Stimulated activated CD4-positive, alpha-beta T cell treated with anti-CD3 and anti-CD28 coated beads, Interleukin-1b, Interleukin-23, amount 100 ng/mL, for 48 hours (primary cell): ENCODE measurements at places on chromosomes 6 and 20.

DNA sequence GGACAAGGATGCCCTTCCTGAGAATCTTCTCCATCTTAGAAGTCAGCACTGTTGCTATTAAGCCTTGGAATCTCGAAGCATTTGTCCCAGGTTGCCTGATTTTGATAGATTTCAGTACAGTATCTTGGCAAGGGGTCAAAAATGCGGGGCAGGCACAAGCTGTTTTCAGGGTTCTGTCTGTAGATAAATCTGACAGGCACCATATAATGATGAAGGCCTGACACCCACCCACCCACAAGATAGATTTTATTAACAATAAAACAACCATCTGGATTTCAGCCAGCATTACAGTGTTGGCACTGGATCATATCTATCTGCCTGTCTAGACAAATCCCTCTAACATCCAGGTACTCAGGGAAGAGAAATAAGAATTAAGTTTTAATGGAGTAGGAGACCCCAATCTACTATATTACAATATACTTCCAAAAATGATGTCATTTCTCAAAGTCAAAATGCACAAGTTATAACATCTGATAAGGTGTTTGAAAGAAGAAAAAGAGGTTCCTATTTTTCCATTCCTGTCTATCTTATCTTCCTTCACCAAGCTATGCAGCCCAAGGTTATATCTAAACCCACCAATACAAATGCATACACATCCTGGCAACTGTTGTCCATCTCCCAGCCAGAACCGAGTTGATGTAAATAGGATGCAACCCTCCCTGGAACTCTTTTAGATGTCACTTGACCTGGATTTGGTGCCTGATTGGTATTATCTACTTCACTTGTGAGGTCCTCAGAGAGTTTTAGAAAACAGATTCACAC is 10.7 kb downstream of the NEDD9 start:
- no peak for DNase-seq

DNA sequence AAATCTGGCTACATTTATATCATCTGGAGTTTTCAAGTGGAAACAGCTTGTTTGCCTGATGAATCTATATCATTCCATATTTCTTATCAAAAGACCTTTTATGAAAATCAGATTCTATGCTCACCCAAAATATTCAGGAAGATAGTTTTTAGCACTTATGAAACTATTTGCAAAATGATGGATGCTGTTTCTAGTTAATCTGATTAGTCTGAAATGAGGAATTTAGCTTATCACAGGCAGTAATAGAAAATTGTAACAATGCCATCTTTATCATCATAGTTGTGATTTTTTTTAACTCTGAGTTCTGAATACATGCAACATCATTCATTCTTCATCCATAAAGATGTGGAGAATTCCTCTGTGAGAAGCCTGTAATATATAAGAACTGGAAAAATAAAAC is 229.7 kb downstream of the PLCB1 start:
- DNase-seq: no peak

DNA sequence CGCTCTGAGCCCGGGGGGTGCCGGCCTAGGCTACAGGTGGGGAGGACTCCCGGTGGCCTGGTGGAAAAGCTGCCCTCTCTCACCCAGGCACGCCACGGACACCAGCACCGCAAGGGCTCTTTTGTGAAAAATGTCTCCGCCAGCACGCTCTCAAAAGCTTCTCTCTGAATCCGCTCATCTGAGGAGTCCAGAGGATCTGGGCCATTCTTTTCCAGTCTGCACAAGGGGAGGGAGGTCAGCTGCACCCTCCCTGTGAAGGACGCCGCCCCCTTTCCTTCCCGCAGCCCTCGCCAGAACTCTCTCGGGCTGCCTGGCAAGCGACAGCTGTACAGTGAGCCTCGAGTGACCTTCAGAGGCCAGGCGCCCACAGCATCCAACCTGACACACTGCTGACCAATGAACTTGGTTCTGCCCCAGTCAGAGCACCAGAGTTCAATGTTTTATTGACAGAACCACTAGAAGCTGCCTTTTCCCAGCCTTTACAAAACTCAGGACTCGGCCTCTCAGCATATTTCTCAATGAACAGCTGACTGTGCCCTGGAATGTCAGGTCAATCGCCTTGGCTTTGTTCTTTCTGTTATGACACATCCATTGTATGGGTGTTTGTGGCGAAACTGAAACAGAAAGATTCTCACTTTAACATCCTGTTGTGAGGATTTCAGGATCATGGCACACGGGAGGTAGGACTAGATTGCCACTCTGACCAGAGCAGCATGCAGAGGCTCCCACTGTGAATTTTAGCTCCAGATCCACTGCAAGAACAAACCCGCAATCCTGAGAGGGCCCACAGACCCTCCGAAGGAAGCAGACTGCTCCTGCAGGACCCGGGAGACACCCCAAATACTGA is 26.7 kb downstream of the SERPINB9 start:
- no peak for DNase-seq

- DNase-seq: no peak
These were observed 119.1 kb upstream of the BMP5 start for GRCh38 chr6:55994531-55994930.

- DNase-seq: no peak
These were observed 139.5 kb downstream of the ERMARD start for GRCh38 chr6:169890901-169891300.

- DNase-seq: no peak
These were observed 109.6 kb downstream of the MANEA start for GRCh38 chr6:95686895-95687294.

DNA sequence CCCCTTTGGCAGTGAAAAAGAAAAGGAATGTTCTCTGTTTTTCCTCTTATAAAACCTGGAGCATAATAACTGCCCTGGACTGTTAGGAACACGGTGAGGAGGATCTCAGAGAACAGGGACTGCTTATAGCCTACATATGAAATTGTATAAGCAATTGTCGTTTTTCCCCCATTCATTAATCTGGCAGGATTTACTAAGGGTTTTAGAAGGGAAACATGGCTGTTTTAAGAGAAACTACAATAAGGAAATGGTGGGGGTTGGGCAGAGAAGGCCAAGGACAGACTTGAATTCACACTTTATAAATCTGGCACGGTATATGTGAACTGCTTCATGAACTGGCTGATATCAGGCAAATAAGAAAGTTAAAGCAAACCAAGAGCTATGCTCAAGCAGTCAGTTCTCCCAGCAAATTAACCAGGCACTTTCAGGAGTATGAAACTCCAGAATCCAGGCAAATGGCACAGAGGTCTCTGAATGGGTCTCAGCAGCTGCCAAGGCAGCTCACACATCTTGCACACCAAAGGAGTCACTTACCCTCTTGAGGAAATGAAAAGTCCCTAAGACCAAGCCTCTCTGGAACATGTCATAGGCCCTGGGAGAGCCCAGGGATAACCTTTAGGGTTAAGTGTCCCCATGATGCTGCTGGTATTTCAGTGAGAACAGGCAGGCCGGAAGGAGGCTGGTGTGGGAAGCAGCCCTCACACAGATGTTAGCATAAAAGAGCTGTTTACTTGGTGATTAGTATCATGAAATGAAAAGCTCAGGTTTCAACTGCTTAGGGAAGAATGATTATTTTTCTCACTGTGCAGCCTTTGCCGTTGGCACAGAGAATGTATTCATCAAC is 260.5 kb upstream of the MARCKS start:
- DNase-seq: no peak

DNA sequence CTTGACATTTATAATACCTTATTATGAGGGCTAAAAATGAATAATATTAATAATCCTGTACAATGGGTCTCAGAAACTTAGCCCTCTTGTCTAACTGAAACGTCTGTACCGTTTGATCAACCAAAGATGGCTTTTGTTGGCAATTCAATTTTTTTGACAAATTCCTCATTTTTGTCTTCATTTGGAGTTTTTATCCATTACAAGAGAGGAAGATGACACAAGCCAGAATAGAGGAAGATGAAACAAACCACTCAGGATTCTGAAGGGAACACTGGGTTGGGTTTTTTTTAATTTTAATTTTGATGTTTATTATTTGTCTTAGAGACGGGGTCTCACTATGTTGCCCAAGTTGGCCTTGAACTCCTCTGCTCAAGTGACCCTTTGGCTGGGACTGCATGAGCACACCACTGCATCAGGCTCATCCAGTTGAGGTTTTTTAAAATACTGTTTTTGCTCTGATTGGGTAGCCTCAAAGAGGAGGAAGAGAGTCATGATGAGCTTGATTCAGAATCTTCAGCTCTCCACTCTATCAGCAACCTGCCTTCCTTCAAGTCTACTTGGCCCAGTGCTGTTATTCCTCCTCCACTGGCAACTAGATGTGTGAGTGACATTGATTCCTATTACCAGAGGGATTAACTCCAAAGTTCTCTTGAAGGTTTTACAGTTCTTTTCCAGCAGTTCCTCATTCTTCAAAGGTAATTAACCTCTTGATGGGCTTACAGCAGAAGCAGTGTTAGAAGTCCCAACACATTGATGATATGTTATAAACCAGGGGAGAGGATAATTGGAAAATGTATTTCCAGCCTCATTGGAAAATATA is 71.3 kb downstream of the ATXN1 start:
- DNase-seq: no peak

DNA sequence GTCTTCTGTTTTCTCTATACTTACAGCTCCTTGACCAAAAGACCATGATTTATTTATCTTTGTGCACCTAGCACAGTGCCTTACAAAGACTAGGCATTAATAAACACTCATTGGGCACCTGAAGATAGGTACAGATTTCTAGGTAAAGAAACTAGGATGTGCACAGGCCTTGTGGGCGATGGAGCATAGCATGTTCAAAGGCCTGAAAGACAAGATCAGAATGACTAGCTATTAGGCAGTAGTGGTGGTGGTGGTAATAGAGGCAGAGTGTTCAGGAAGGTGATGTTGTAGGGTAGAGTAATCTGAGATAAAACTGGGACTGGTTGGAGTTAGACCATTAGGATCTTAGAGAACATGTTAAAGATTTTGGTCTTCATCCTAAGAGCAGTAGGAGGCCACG is 3.9 kb downstream of the TXLNB start:
- no peak for DNase-seq

DNA sequence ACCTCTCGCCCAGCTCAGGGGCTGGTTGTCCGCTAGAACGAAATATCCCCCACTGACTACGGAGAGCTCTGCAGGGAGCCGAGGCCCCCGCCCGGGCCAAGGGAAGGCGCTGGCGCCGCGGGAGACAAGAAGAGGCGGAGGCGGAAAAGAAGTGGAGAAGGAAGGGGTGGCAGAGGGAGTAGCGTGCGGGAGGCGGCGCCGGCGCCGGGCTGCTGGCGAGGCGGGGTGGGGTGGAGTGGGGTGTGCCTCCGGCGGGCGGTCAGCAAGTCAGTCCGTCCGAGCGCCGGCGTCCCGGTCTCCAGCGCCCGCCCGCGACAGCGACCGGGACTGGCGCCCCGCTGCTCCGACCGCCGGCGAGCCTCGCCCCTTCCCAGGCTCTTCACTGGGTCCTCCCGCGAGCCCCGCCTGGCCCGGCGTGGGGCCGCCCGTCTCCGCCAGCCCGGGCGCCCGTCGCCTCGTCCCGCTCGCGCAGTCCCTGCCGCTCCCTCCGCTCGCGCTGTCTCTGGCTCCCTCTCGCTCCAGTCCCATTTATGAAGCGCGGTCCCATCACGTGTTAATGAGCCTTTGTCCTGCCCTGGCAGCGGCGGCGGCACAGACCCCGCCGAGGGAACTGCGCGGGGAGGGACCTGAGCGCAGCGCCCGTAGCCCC is at the start of gene CNR1:
Gene CNR1 (minus strand): TSS at position 504 of the 649 bp plus-strand sequence. CDS start 21,073 bp downstream, outside the sequence.
- no peak for DNase-seq

DNA sequence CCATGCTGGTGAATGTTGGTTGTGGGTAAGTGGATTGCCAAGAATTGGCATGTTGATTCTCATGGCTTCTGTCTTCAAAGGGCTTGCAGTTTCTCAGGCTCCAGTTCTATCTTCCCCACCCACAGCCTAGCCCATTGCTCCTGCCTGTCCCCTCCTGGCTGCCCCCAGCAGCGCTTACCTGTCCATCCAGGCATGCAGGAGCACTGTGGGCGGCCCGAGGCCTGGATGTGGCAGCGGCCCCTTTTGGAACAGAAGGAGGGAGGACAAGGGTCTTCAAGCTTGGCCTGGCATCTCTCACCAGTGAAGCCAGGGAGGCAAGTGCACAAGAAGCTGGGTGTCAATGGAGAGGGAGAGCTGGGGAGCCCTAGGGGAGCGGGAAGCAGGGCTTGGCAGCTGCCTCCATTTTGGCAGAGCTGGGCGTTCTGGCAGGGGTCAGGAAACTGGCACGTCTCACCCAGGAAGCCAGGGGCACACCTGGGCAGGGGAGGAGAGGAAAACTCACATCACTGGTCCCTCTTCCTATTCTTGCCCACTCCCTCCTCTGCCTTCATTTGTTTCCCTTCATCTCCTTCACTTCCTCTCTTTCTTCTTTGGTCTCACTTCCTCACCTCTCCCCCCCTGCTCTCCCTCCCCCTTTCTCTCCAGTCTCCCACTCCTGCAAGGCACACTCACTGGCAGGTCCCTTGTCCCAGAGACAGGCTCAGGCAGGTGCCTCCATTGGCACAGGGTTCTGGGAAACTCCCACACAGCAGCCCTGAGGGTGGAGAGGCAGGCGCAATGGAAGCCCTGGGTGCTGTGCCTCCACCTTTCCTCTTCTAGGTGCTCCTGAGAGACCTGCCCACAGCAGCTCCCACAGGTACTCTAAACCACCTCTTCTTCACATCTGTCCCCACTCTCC is 1.3 kb downstream of the NOTCH4 start:
- no peak for DNase-seq

GRCh38 chr6:11632231-11632630 is 94.7 kb downstream of the TMEM170B start:
- no peak for DNase-seq

GRCh38 chr6:122184401-122184827 is 215.0 kb upstream of the HSF2 start:
- DNase-seq: no peak

DNA sequence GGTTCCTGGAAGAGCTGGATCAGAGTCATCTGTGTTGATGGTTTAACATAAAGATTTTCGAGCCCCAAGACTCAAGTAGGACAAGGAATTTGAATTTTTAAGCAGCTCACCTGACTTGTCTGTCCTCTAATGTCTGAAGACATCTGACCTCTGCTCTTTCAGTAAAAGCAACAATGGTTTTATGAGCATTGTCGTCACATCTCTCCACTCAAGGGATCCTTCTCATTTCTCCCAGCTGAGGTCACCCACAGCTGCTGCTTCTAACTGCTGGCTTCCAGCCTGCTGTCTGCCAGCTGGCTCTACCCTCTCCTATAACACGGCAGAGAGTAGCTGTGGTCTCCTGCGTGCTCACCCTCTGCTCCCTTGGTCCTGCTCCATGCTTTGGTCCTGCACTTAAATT is 24.7 kb upstream of the HDAC2 start:
- no peak for DNase-seq

GRCh38 chr6:147660334-147661311 is 152.1 kb downstream of the SAMD5 start:
- DNase-seq: no peak

DNA sequence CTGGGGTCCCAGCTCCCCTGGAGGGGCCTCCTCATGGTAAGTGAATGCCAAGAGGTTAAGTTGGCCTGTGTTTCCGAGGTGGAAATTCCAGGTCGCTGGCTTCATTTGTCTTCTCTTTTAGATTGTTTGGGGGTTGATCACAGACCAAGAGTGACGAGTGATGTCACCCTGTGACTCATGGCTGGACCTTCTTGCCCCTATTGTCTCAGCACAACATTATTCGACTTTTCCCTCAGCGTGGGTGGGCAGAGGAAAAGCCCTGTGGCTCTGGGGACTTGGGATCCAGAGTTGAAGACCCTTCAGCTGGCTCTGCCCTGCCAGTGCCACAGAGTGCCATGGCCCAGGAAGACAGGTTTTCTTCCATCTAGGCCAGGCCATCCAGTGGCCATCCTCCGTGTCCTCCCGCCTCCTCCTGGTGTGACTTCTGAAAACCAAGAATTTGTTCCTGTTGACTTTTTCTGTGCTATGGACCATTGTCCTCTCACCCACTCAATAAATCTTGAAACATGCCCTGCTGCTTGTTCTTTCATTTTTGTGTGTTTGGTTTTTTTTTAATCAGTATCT is 15.4 kb upstream of the SNHG17 start:
- DNase-seq: no peak

GRCh38 chr6:67594366-67594765 is 1040.7 kb upstream of the ADGRB3 start:
- no peak for DNase-seq
